ENCODE measurements at places on chromosomes 5 and 9.

- DNase-seq, result no peak
Measured at GRCh38 chr9:133791735-133792649, 53.8 kb upstream of the SARDH start.

- peak; percentile 89 for DNase-seq
Measured at GRCh38 chr5:67182301-67182790, 14.3 kb downstream of the CD180 start.

- DNase-seq, result no peak
Measured at GRCh38 chr9:136537896-136538598, 7.8 kb downstream of the NOTCH1 start.

DNA sequence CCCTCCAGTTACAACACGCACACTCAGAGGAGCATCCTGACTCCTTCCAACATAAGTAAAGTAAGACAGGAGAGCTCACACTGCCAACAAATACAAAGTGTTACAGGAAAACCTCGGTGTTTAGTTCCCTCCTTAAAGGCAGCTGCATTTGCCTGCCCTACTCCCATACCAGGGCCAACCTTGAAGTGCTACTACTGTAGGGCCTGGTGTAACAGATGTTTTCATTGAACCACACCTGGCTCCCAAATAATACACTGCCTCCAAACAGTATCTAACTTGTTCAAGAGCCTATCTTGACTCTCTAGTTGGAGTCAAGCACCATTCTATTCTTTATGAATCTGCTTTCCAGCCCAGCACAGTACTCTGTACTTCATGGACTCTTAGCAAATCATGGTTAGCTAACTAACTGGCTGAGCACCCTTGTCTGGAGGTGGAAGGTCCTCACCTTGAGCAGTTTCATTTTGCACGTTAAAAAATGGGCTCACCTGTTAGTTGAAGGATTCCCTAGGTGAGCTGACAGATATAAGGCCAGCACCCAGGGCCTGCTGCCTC lies 34.6 kb downstream of the TTC39B start:
- DNase-seq, result no peak

- no peak for DNase-seq
Measured at GRCh38 chr5:181058786-181059296, 18.8 kb downstream of the BTNL9 start.

DNA sequence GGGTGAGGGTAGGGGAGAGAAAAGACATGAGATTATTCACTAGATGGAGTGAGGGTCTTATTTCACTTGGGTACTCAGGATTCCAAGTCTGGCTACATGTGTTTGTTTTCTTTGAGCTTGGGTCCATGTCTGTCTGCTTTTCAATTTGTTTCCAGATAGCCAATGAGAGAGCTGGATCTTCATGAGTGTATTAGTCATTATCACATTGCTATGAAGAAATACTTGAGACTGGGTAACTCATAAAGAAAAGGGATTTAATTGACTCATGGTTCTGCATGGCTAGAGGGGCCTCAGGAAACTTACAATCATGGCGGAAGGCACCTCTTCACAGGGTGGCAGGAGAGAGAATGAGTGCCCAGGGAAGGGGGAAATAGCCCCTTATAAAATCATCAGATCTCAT lies 196.8 kb upstream of the TRIM32 start:
- no peak for DNase-seq

DNA sequence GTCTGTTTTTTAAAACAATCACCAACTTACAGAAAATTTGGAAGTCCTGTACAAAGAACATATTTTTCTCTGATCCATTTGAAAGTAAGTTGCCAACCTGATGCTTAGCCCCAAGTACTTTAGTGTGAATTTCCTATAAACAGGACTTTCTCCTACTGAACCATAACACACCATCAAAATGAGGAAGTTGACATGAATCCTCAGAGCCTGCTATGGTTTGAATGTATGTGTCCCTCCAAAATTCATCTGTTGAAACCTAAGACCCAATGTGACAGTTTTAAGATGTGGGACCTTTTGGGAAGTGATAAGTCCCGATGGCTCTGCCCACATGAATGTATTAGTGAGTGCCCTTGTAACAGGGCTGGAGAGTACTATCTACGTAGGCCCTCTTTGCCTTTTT lies 6.4 kb upstream of the ACOT12 start:
- peak; percentile 17 for DNase-seq

DNA sequence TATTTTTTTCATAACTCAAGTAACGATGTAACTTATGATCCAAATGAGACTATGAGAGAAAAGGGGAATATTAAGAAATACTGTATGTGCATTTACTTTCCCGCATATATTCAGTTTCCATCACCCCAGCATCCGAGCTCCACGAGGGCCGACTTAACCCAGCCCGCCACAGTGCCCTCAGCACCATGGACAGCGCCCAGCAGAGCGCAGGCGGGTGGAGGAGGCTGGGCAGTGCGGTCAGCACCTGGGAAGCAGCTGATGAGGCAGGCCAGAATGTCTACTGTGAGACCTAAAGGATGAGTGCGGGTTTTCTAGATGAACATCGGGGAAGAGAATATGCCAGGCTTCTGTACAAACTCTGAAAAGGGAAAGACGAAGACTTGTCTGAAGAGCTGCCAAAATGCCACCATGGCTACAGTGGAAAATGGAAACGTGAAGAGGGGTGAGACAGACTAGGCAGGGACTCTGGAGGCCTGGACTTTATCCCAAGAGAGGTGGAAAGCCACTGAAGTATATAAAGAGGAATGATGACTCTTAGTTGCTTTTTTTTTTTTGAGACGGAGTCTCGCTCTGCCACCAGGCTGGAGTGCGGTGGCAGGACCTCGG lies 34.5 kb upstream of the MED27 start:
- DNase-seq, result peak; percentile 19

GRCh38 chr9:129289883-129290282 lies 111.8 kb upstream of the IER5L start:
- no peak for DNase-seq

- no peak for DNase-seq
Measured at GRCh38 chr5:150407096-150407720, 5.5 kb downstream of the CD74 start.

DNA sequence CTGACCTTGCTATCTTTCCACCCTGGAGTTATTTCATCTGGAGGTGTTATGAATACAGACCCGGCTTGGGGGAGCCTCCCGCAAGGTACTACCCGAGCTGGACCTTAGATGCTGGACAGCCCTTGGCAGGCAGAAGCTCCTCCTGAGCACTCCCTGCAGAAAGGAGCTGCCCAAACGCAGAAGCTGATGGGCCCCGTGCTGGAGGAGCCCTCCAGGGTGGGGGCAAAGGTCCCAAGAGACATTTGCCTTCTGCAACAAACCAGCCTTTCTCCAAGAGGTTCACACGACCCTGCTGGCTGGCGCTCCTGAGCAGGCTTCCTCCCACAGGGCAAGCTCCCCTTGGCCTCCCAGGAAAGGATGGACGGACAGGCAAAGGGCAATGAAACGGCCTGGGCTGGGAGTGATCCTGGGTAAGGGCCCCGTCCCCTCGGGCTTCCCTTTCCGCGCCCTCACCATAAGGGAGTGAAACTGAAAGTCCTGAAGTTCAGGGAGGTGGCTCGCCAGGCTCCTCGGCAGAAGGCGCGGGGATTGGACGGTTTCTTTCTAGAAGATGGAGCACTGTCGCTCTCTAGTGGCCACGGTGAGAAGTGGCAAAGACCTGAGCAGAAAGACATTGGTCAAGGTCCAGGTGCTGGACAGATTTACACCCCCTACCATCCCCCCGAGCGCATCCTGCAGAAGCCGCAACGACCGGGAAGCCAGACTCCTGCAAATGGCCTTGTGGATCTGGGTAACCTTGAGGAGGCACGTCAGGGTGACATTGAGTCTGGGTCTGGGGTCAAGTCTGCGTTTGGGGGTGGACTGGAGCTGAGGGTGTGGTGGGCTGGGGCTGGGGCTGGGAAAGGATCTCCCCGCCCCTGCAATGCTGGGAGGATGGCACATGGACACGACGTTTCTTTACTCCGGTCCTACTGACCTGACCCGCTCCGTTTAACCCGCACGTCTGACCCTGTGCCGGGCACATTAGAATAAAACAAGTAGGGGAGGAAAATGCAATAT lies 56.4 kb downstream of the NEURL1B start:
- peak; percentile 84 for DNase-seq

- no peak for DNase-seq
Measured at GRCh38 chr5:118616281-118616680, 372.1 kb downstream of the DTWD2 start.

DNA sequence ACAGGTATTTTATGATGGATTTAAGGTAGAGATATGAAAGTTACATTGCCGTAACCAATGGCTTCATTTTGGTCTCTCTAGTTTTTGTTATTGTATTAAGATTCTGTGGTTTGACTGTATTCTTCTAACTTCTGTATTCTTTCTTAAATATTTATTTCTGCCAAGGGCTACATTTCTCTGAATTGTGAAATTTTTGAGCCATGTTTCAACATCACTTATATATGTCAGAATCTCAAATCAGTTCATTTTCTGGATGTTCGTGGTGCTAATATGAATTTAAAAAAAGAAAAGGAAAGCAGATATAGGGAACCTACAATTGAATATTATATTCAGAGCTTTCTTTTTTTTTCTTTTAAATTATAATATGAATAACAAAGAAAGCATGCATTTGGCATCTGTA lies 142.7 kb downstream of the ANXA1 start:
- peak; percentile 41 for DNase-seq

- no peak for DNase-seq
Measured at GRCh38 chr9:7342229-7342628, 457.3 kb downstream of the DMAC1 start.

GRCh38 chr5:79692596-79692995 lies 3.0 kb downstream of the CMYA5 start:
- no peak for DNase-seq

GRCh38 chr9:79357616-79358015 lies 214.1 kb upstream of the TLE4 start:
- peak; percentile 74 for DNase-seq

GRCh38 chr5:95114305-95114704 lies 170.6 kb downstream of the MCTP1 start:
- DNase-seq, result no peak

DNA sequence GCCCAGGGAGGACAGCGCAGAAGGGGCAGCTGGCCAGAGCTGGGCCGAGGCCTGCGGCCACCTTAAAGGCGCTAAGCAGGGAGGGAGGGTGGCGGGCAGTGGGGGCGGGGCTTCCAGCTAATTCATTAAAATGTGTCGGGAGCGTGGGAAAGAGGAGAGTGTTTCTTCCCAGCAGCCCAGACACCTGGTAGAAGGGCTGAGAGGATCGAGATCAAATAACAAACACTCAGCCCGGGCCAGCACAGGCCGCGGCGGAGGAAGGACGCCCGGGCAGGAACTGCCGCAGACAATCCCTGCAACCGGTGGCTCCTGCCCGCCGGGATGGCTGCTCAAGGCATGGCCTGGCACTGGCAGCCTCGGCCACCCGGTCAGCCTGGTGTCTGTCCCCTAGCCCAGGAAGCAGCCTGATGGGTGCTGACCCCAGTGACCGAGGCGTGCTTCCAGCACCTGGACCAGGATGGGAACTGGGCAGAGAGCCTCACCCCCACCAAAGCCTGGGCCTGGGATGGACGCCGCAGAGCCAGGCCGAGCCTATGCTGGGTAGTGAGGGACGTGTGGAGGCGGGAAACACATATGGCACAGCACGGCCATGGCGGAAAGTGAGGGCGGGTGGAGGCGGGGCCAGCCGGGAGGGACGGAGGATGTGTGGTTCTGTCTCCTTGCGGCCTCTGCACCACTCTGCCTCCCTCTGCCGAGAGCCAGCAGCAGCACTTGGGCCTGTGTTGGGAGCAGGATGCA lies 3.2 kb upstream of the NRARP start:
- peak; percentile 63 for DNase-seq

- DNase-seq, result no peak
Measured at GRCh38 chr9:7287065-7287464, 512.5 kb downstream of the DMAC1 start.

DNA sequence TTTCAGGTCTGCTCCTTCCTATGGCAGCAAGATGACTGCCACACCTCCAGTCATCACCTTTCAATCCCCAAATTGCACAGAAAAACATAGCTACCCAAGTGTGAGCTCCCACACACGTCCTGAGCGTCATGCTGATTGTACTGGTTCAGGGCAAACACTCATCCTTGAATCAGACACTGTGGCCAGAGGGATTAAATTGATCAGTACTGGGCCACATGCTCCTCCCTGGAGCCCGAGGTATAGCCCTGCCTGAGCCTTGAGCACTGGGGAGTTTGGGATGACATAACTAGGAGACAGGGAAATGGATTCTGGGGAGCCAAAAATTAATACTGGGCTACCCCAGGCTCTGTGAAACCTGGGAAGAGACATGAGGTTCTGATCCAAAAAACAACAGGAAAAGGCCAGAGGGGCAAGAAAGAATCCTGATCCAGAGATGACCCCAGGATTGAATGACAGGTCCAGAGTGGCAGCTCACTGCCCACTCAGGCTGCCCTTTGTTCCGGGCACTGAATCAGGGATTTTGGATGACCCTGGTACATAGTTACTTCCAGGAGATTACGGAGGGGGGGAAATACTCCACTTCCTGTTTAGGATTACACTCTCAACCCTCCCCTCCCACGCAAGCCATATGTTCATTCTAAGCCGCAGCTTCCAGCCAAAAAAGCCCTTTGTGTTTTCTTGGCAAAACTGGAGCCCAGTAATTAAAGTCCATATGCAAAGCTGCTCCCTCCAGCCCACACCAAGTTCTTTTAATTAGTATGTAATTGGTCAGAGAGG lies 141.6 kb upstream of the SPRY4 start:
- peak; percentile 34 for DNase-seq

GRCh38 chr5:7678030-7678429 lies 172.9 kb downstream of the CFAP90 start:
- DNase-seq, result no peak

DNA sequence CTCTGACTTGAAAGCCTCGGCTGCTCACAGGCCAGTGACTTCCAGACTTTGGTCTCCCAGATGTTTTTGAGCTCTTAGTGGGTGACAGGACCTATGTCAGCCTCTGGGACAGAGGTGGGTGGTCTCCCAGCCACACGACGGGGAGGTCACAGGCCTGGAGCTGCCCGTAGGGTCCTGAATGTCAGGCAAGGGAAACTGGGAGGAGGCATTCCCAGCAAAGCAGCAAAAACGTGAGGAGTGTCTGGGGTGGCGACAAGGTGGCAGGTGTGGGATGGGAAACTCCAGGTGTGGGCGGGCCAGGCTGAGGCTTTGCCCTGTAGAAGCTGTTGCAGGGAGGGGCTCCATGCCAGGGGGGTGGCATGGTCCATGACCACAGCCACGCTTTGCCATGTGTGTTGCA lies 110.5 kb downstream of the CACNA1B start:
- DNase-seq, result no peak

- DNase-seq, result peak; percentile 90
Measured at GRCh38 chr9:121601194-121601593, 50.2 kb upstream of the DAB2IP start.

DNA sequence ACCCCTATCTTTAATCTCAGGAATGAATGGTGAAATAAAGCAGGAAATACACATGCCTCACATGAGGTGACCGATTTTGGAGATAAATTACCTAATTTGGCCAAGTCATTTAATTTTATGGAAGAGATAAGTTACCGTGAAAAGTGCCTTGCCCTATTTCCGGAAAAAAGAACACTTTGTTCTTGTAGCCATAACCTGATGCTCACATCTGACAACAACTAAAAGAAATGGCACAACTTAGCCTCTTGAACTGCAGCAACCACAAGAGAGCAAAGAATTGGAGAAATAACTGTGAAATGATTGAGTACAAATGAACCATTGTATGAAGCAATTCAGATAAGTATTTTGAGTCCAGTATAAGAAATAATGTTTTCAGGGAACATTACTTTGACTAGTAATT lies 628.1 kb upstream of the TYRP1 start:
- DNase-seq, result no peak
